Activated T-cell treated with anti-CD3 and anti-CD28 coated beads, Interleukin-2, amount 50 U/mL, for 72 hours (primary cell): ENCODE measurements at places on chromosomes 16 and 17. TPM values are rescaled to one million over a fixed set of nuclear protein-coding genes. Genes with fewer than 3 reads are reported as not detected.
A peak's percentile ranks its signal among the peaks of the same experiment; 100 is the strongest.

The NOB1 gene
- total RNA-seq: 152 TPM

GRCh38 chr17:3590231-3590630 is 19.0 kb downstream of the TRPV1 start:
- H3K4me1 ChIP-seq: no peaks in the 10 kb centered on the region
- H3K27me3 ChIP-seq: no peaks in the 10 kb centered on the region
- no peaks in the 10 kb centered on the region for H3K36me3 ChIP-seq
- no peak overlapping the region for H3K4me3 ChIP-seq
- DNase-seq: no peak

DNA sequence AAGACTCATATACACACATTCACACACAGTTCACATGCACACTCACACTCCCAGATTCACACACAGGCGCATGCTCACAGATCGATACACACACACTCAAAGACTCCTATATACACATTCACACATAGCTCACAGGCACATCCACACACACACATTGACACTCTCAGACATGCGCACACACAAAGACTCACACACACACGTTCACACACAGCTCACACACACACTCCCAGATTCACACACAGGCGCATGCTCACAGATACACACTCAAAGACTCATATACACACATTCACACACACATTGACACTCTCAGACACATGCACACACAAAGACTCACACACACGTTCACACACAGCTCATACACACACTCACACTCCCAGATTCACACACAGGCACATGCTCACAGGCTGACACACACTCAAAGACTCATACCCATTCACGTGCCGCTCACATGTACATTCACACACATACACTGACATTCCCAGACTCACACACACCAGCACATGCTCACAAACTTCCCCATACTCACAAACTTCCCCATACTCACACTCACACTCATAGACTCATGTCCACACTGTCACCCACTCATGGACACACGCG is 25.6 kb upstream of the KRT17 start:
- DNase-seq: no peak
- H3K4me1 ChIP-seq: peaks cover 10% of the 10 kb centered on the region
- no peaks in the 10 kb centered on the region for H3K27me3 ChIP-seq

GRCh38 chr16:87278191-87279093 is 38.8 kb downstream of the C16orf95 start:
- peaks cover 10% of the 10 kb centered on the region for H3K4me1 ChIP-seq
- peak; percentile 68 for DNase-seq
- H3K4me3 ChIP-seq: no peak overlapping the region
- H3K27me3 ChIP-seq: no peaks in the 10 kb centered on the region

GRCh38 chr17:47727704-47728036 is 5.4 kb upstream of the TBX21 start:
- no peaks in the 10 kb centered on the region for H3K27me3 ChIP-seq
- peaks cover 98% of the 10 kb centered on the region for H3K4me1 ChIP-seq
- no peak for DNase-seq
- no peak overlapping the region for H3K27ac ChIP-seq

DNA sequence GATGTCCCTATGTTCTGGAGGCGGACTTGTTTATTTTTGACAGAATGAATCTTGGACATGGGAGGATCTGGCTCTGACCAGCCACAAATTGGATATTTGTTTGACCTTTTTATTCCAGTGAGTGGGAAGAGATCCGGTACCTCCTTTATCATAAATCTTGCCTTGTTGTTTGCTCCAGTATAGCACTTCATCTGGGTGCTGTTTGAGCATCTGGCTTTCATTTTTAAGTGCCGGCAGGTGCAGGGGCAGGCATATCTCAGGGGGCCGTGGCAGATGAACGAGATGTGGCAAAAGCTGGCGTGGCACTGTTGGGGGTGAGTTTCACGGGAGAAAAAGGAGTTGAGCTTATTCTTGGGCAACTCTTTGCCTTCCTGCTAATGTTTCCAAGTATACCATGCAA is 37.8 kb downstream of the MSI2 start:
- peaks cover 20% of the 10 kb centered on the region for H3K36me3 ChIP-seq
- DNase-seq: no peak
- peak overlapping the region; percentile 69 for H3K27ac ChIP-seq
- H3K4me3 ChIP-seq: no peak overlapping the region
- peaks cover 26% of the 10 kb centered on the region for H3K4me1 ChIP-seq

The ZNF821 gene
- total RNA-seq: 12.7 TPM

The ZPBP2 gene
- 0.81 TPM for total RNA-seq

- H3K27me3 ChIP-seq: no peaks in the 10 kb centered on the region
- H3K27ac ChIP-seq: peak overlapping the region; percentile 25
- no peak for DNase-seq
- peaks cover 3% of the 10 kb centered on the region for H3K36me3 ChIP-seq
- peak overlapping the region; percentile 33 for H3K4me3 ChIP-seq
Measured at GRCh38 chr16:85563515-85564276, 49.4 kb upstream of the GSE1 start.

The TMEM106A gene
- total RNA-seq: 11.7 TPM

GRCh38 chr16:72983728-72984350 is 64.1 kb downstream of the ZFHX3 start:
- no peaks in the 10 kb centered on the region for H3K27me3 ChIP-seq
- no peaks in the 10 kb centered on the region for H3K4me1 ChIP-seq
- H3K36me3 ChIP-seq: no peaks in the 10 kb centered on the region
- no peak overlapping the region for H3K4me3 ChIP-seq

- peak; percentile 50 for DNase-seq
- H3K27me3 ChIP-seq: no peaks in the 10 kb centered on the region
- no peak overlapping the region for H3K27ac ChIP-seq
- peaks cover 29% of the 10 kb centered on the region for H3K4me1 ChIP-seq
- no peak overlapping the region for H3K4me3 ChIP-seq
Measured at GRCh38 chr16:68233085-68233834, 2.7 kb downstream of the ESRP2 start.

The LIMD2 gene
- total RNA-seq: 324 TPM

DNA sequence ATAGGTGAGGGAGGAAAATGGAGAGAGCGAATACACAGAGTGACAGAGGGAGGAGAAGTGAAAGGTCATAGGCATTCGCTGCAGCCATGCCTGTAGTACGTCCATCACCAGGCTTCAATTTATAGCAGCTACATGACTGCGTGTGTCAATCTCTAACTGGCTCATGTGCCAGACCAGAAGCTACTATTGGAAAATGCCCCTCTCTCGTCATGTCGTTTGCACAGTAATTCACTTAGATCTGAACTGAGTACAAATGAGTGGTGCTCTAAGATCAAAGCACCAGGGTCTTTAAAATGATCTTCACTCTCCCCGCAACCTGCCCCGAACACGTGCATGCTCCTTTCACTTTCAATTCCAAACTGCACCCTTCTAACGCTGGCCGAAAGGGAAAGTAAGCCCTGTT is 51.3 kb downstream of the ADCY9 start:
- peak; percentile 48 for DNase-seq
- H3K27ac ChIP-seq: peak overlapping the region; percentile 2
- peak overlapping the region; percentile 64 for H3K4me3 ChIP-seq
- H3K27me3 ChIP-seq: no peaks in the 10 kb centered on the region
- peaks cover 19% of the 10 kb centered on the region for H3K4me1 ChIP-seq

The ADGRG1 gene
- total RNA-seq: 9.0 TPM

GRCh38 chr16:53865494-53865863 is 161.5 kb downstream of the FTO start:
- peak overlapping the region; percentile 46 for H3K4me3 ChIP-seq
- peaks cover 23% of the 10 kb centered on the region for H3K4me1 ChIP-seq
- H3K27me3 ChIP-seq: no peaks in the 10 kb centered on the region
- peaks cover 17% of the 10 kb centered on the region for H3K36me3 ChIP-seq

GRCh38 chr16:80260906-80261311 is 279.9 kb upstream of the DYNLRB2 start:
- H3K27me3 ChIP-seq: peaks cover 21% of the 10 kb centered on the region
- no peak overlapping the region for H3K27ac ChIP-seq
- H3K4me1 ChIP-seq: peaks cover 5% of the 10 kb centered on the region
- no peaks in the 10 kb centered on the region for H3K36me3 ChIP-seq
- DNase-seq: no peak
- H3K4me3 ChIP-seq: no peak overlapping the region

DNA sequence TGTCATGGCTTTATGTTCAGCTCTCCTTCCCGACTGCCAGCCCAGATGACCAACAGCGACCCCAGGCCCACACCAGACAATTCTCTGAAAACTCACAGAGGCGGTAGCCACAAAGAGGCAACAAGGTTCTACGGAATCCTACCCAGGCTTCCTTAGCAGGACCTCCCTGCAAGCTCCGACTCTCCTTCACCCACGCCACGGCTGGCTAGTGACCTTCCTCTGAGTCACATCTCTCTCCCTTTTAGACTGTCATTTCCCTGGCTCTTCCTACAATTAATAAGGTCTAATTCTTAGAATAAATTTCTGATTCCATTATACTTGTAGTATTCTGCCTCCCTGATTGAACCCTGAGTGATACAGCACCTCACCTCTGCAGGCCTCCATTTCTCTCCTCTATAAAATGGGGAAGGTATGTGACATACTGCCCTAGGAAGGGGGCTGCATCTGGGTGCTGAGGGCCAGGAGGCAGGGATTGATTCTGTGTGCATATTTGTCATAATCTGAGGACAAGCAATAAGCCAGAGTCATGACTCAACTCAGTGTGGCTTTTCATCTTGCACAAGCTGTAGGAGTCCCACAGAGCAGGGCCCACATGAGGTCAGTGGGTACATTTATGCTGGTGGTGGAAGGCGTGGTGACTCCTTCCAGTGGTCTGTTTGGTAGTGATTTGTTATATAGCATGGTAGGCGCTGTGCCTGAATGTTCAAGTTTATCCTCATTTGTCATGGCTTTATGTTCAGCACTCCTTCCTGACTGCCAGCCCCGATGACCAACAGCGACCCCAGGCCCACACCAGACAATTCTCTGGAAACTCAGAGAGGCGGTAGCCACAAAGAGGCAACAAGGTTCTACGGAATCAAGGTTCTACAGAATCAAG is 46.2 kb downstream of the SMPD3 start:
- peaks cover 8% of the 10 kb centered on the region for H3K27me3 ChIP-seq
- peak; percentile 41 for DNase-seq
- H3K4me3 ChIP-seq: no peak overlapping the region
- H3K27ac ChIP-seq: no peak overlapping the region
- peaks cover 23% of the 10 kb centered on the region for H3K4me1 ChIP-seq
- H3K36me3 ChIP-seq: no peaks in the 10 kb centered on the region

The PRSS33 gene
- total RNA-seq: 0.46 TPM

The CA5A gene
- total RNA-seq: 0.22 TPM

The PARN gene
- 56.1 TPM for total RNA-seq

The CPNE7 gene
- 10.9 TPM for total RNA-seq
